ENCODE measurements at places on chromosomes 5 and 9.

DNA sequence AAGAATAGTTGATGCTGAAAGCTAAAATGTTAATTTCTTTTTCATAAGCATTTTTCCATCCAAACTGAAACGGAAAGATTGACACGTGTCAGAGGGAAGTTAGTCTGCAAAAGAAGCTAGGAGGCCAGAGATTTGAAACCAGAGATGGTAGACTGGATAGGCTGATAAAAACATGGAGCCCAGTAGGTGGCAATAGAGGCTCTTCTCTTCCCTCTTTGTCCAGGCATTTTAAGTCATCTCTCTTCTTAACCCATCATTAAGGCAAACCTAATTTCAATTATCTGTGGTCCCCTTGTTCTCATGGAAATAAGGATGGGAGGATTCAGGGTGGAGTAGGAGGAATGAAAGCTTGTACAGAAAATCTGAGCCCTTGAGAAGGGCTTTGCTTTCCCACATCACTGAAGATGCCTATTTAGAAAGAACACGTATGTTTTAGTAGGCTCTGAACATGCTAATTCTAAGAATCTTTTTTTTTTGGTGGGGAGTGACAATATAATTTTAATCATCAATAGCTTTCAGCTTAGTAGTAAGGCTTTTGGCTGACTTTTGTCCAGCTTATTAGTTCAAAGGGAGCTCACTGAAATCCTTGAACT lies 66.6 kb downstream of the ZNF474 start:
- peak; percentile 20 for DNase-seq

- DNase-seq, result no peak
These were observed 24.8 kb downstream of the DPYSL3 start for GRCh38 chr5:147485046-147485445.

GRCh38 chr5:69046375-69046957 lies 47.3 kb upstream of the SLC30A5 start:
- DNase-seq, result no peak

DNA sequence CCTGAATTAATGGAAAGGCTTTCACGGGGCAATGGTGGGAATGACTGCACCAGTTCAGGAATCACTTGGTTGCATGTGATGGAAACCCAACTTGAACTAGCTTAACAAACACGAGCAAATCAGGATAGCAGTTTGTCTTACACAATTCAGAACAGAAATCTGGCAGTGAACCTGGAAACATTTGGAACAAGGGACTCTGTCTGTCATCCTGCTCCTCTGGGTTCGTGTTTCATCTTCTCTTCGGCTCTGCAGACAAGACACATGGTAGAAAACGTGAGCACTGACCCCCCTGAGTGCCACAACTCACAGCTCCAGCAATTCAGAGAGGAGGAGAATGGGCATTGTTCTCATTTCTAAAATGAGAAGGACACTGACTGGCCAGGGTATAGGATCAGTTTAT lies 218.1 kb upstream of the NREP start:
- DNase-seq, result no peak

Measured in inflammatory macrophage treated with lipopolysaccharide for 1 hour (primary cell).